Right renal pelvis (tissue), 4 donors: ENCODE measurements at places on chromosomes 3 and 15. TPM values are rescaled to one million over a fixed set of nuclear protein-coding genes. Genes with fewer than 3 reads are reported as not detected.

The CASR gene
- 21.9 TPM for polyA plus RNA-seq

The CLRN1 gene
- not detected for polyA plus RNA-seq

The GP5 gene
- polyA plus RNA-seq = 0.89 TPM

The MLF1 gene
- 65.9 TPM for polyA plus RNA-seq

The SGO1 gene
- polyA plus RNA-seq = 8.5 TPM

The CCR8 gene
- polyA plus RNA-seq = not detected

The TM4SF1 gene
- polyA plus RNA-seq = 62.9 TPM

The FBXW12 gene
- 0.56 TPM for polyA plus RNA-seq

The RNF111 gene
- 44.3 TPM for polyA plus RNA-seq

The LIPC gene
- polyA plus RNA-seq = 11.8 TPM

The LPCAT4 gene
- polyA plus RNA-seq = 38.4 TPM

The TMEM41A gene
- 28.4 TPM for polyA plus RNA-seq

The CSPG4 gene
- polyA plus RNA-seq = 7.7 TPM

The TMCO5A gene
- not detected for polyA plus RNA-seq

The PAQR9 gene
- 0.57 TPM for polyA plus RNA-seq

The LMOD3 gene
- 0.04 TPM for polyA plus RNA-seq

The CLEC3B gene
- 27.3 TPM for polyA plus RNA-seq

The GRK7 gene
- polyA plus RNA-seq = 0.13 TPM

The GASK1A gene
- 4.7 TPM for polyA plus RNA-seq

The CSTA gene
- 0.69 TPM for polyA plus RNA-seq

The DAG1 gene
- 123 TPM for polyA plus RNA-seq

The GOLGA8K gene
- polyA plus RNA-seq = 0.85 TPM

The RGMA gene
- 10.1 TPM for polyA plus RNA-seq

The ACTC1 gene
- 2.0 TPM for polyA plus RNA-seq

The TERC gene
- not detected for polyA plus RNA-seq

The NBEAL2 gene
- polyA plus RNA-seq = 40.7 TPM

The EPHA6 gene
- polyA plus RNA-seq = 0.82 TPM

The SNTN gene
- 0.14 TPM for polyA plus RNA-seq

The CADPS gene
- polyA plus RNA-seq = 1.9 TPM

The SCAANT1 gene
- not detected for polyA plus RNA-seq

The TTC14 gene
- 121 TPM for polyA plus RNA-seq

The SERINC4 gene
- polyA plus RNA-seq = not detected

The MITF gene
- polyA plus RNA-seq = 37.2 TPM

The GNAT1 gene
- polyA plus RNA-seq = not detected

The ROBO2 gene
- polyA plus RNA-seq = 78.4 TPM

The ALDH1A2 gene
- 256 TPM for polyA plus RNA-seq

The INKA1 gene
- polyA plus RNA-seq = 11.2 TPM

The PAK6 gene
- polyA plus RNA-seq = 6.7 TPM

The PDZRN3 gene
- 44.2 TPM for polyA plus RNA-seq

The GPR62 gene
- polyA plus RNA-seq = 0.37 TPM

The OSTN gene
- polyA plus RNA-seq = 9.6 TPM

The MORC1 gene
- 0.79 TPM for polyA plus RNA-seq

The DAPK2 gene
- polyA plus RNA-seq = 5.3 TPM

The OR5H14 gene
- polyA plus RNA-seq = not detected

The PLIN1 gene
- 0.68 TPM for polyA plus RNA-seq

The STAC gene
- 13.7 TPM for polyA plus RNA-seq

The HSPBAP1 gene
- 10.6 TPM for polyA plus RNA-seq

The ERICH6 gene
- 0.98 TPM for polyA plus RNA-seq

The CPLX3 gene
- polyA plus RNA-seq = not detected

The LPP gene
- polyA plus RNA-seq = 24.5 TPM

The GOLGA8F gene
- polyA plus RNA-seq = not detected

The PGBD4 gene
- 2.2 TPM for polyA plus RNA-seq

The CPNE4 gene
- 0.44 TPM for polyA plus RNA-seq

The GABRB3 gene
- polyA plus RNA-seq = 7.2 TPM
